ENCODE measurements at places on chromosomes 12 and 14. TPM values are rescaled to one million over a fixed set of nuclear protein-coding genes. Genes with fewer than 3 reads are reported as not detected.

Gene KLRF1
- total RNA-seq = not detected

Gene CACNA2D4
- 5.4 TPM for total RNA-seq

Gene HCAR3
- not detected for total RNA-seq

Gene MRPL51
- 440 TPM for total RNA-seq

Gene GPRC5D
- total RNA-seq = not detected

Gene ACADS
- total RNA-seq = 24.5 TPM

Gene POTEM
- not detected for total RNA-seq

Gene KRT79
- 0.25 TPM for total RNA-seq

Gene ASB2
- 12.9 TPM for total RNA-seq

Gene ANG
- 4.1 TPM for total RNA-seq

Measured in activated naive CD4-positive, alpha-beta T cell treated with anti-CD3 and anti-CD28 coated beads, Interleukin-2, amount 50 U/mL, for 72 hours (primary cell).